ENCODE measurements at places on chromosomes 4 and X.
A peak's percentile ranks its signal among the peaks of the same experiment; 100 is the strongest.

DNA sequence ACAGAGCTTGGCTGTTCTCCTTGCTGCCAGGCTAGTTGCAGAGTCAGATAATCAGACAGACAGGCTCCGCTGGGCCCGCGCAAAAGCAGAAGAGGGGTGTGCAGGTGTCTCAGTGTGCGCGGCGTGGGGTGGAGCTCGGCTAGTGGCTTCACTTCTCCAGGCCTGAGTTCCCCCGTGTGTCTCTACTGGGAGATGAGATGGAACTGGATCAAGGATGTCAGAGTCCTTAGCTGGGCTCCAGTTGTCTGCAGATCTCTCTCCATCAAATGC, 21.1 kb downstream of the HTRA3 start:
- no peak for DNase-seq

GRCh38 chrX:131317326-131317725, 28.2 kb upstream of the IGSF1 start:
- DNase-seq, result no peak

GRCh38 chr4:123666486-123666885, 269.9 kb downstream of the SPRY1 start:
- DNase-seq, result no peak

DNA sequence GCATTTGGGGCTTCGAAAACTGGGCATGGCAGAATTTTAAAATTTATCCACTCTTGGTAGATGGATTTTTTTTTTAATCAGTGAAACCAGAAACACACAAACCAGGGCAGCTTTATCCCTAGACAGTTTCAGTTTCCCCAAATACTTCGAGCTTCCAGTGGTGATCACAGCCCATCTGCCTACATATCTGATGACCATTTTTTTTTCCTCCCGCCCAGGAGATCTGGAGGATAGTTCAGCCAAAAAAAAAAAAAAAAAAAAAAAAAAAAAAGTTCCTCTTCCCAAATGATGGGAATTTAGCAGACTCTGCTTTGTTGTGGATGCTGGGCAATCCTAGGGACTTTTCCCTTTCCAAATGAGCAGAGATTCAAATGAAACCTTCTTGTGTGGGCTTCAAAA, 1.0 kb upstream of the TBC1D9 start:
- DNase-seq, result no peak

GRCh38 chr4:119873794-119874325, 192.8 kb downstream of the MAD2L1 start:
- DNase-seq, result no peak

DNA sequence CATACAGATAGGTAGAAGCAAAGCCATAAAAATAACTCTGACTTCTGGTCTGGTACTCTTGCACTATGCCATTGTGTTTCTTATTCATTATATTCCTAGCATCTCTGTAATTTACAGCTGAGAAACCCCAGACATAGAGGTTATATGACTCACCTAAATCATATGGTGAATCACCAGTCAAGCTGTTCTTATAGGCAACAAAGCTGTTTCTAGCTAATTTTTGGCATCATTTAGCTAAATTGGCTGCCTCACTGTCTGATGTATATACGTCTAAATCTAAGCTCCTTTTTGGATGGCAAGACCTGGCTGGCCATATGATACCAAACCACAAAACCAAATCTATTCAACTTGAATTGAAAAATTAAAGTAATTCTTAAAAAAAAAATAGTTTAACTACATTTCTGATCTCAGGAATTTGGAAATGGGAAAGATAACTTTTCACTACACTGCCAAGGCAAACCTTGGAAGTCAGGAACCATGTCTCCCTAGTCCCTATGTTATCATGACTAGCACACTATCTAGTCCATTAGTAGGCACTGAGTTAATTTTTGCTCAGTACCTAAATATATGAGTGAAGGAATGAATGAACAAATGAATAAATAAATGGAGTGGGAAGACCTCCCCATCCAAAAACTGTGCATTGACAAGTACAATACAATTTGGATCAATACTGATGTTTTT, 41.3 kb upstream of the STAG2 start:
- DNase-seq, result no peak

- no peak for DNase-seq
Measured at GRCh38 chr4:4990329-4990728, 28.9 kb downstream of the CYTL1 start.

- DNase-seq, result peak; percentile 18
Measured at GRCh38 chr4:10622728-10623127, 61.8 kb downstream of the CLNK start.

DNA sequence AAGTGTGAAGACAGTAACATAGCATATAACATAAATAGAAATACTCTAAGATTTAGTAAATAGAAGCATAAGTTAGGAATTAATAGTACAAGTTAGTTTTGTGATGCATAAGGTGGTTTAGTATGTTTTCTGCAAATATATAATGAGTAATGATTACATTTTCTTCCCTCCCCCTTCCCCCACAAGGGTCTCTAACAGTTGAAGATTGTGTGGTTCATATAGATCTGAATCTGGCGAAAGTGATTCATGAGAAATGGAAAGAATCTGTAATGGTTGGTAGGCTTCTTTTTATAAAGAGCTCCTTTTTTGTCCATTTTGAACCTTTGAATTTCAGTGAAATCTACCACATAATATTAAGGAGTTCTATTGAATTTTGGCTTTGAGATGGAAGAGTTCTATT, 66.3 kb downstream of the N4BP2 start:
- DNase-seq, result no peak

DNA sequence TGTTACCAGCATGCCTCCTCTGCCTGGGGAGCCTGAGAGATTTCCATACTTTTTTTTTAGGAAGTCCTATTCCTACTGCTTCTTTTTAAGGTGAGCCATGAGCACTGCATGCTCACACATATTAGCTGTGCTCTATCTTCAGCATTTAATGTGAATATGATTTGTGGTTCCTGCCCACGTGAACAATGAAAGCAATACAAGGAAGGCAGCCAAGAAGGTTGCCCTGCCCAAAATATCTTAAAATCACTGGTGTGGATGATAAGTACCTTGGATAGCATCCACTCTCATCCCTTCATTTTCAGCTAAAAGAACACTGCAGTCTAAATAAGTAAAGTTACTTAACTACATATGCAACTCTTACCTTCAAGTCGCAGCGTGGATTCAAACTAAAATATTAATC, 607.5 kb downstream of the PACRGL start:
- DNase-seq, result no peak

DNA sequence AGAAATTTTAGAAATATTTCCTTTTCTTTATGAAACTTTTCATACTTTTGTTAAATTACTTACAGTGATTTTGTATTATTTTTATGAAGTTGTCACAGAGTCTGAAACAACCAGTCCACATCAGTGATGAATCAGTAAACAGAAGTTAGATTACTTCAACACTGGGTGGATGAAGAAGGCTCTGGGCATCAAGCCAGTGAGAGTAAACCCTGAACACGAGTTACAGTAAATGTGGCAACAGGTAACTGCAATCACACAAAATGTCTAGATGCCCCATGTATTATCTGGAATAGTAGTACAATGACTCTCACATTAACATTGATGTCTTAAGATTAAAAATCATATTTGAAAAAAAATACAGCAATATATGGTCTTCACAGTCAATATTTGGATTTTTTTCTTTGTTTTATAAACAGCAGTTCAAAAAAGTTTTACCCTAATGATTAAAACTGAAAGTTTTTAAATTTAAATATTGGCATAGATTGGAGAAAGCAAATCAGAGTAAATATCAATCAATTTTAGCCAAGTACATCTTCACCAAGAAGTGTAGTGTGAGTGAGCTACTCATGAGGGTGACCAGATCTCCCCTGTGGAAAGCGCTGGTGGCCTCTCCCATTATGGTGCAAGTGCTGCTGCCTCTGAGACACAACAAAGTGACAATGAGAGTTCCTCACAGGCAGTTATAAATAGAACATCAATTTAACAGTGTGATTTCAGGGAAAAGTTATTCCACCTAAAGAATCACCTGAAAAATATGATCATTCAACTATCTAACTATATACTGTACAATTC, 63.2 kb upstream of the UGT2B7 start:
- no peak for DNase-seq

GRCh38 chr4:110705440-110705782, 82.5 kb upstream of the PITX2 start:
- DNase-seq, result no peak

DNA sequence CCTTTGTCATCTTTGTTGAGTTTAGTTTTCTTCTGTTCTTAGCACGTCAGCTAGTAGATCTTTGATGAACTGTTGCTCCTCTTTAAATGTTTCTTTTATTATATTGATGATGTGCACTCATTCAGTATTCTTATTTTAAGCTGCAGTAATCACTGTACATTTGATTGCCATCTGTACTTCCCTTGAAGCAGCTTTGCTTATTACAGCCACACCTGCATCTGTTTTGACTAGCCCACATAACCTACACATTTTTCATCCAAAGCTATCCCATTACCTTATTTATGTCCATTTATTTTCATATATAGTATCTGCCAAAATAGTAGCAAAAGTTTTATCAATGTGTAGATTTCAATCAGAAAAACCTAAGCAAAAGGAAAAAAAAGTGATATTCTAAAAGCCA, 23.9 kb upstream of the GUCY1B1 start:
- DNase-seq, result no peak

DNA sequence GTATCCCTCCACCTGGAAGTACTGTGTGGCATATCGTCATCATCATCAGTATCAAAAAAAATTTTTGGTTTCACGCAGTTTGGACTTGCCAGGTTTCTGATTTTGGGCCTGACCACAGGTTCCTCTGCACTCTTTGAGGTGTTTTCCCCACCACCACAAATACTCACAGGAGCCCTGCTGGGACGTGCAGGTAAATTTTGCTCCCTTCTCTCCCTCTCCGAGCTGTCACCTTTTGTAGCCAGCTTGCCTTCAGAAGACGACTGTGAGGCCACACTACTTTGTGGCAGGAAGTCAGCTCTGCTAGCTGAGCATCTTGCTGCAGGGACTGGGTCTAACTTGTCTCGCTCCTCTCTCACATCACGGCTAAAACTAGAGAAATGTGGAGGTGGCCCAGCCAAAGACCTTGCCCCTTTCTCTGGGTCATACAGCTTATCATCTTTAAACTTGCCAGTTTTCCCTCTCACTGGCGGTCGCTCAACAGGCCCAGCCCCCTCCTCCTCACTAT, 2.8 kb downstream of the PJA1 start:
- no peak for DNase-seq

DNA sequence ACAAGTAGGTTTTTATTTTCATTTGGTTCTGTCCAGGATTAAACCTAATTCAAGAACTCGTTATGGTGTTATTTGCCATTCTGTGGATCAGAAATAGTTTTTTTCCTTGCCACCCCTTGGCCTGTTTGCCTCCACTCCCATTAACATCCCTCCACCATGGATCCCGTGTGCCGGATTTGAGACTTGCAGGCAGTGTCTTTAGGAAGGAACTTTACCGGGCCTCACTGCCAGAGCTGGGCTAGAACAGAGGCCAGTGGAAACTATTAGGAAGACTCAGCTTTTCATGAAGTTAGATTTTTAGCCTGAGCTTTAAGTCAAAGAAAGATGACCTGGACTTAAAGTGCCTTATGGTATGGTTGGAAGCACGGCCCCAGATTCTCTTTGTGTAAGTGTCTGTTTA, 2.4 kb downstream of the KLHL2 start:
- DNase-seq, result no peak

GRCh38 chr4:187236209-187236890, 512.7 kb upstream of the FAT1 start:
- DNase-seq, result no peak

DNA sequence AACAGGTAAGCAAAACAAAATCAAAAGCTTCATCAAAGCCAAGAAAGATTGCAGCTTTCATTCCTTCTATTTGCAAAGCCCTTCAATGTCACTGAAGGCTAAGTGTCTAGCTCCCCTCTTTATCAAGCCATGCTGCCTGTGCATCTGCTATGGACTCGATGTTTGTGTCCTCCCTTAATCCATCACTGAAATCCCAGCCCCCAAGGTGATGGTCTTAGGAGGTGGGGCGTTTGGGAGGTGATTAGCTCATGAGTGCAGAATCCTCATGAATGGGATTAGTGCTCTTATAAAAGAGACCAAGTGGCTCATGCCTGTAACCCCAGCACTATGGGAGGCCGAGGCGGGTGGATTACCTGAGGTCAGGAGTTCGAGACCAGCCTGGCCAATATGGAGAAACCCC, 6.9 kb upstream of the TRIM2 start:
- no peak for DNase-seq

DNA sequence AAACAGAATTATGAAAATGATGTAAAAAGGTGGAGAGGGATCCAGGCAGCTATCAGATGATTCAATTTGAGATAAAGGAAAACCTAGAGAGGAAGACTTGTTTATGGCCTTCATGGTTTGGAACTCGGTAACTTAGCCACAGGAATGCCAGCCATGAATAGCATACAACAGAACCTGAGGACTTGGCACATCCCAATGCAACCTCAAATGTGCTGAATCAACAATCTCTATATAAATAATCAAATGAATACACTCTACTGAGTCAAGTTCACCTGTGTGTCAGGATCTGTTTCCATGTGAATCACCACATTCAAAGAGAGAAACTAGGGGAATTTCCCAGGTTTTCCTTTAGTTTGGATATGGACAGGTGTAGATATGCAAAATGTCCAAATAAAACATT, 86.9 kb downstream of the MBNL3 start:
- DNase-seq, result no peak

GRCh38 chr4:12588582-12588981, 895.6 kb downstream of the RAB28 start:
- no peak for DNase-seq

- no peak for DNase-seq
Measured at GRCh38 chrX:133308499-133308897, 90.3 kb upstream of the TFDP3 start.

GRCh38 chr4:62135565-62136156, 935.5 kb downstream of the ADGRL3 start:
- DNase-seq, result no peak

GRCh38 chr4:4858527-4859324, 739 bp upstream of the MSX1 start:
- DNase-seq, result no peak

DNA sequence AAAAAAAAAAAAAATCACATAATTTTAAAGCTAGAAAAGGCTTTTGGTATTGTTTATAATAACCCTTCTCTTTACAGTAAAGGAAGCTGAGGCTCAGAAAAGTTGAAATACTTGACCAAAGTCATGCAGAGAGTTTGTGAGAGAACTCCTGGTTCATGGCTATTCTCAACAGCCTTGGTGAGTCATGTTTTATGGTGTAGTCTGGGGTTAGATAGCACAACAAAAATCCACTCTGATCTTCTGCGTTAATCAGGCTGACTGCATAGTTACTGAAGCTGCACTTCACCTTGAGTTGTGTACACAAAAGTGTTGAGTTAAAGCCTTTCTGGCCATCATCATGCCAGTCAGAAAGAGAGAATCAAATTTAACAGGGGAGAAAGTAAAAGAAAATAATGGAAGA, 19.3 kb upstream of the SFRP2 start:
- no peak for DNase-seq

- peak; percentile 63 for DNase-seq
Measured at GRCh38 chrX:120769576-120770341, 105.9 kb downstream of the CT47B1 start.

- peak; percentile 45 for DNase-seq
Measured at GRCh38 chrX:153903238-153903980, 1.1 kb upstream of the AVPR2 start.
